ENCODE measurements at places on chromosomes 5 and 9.

DNA sequence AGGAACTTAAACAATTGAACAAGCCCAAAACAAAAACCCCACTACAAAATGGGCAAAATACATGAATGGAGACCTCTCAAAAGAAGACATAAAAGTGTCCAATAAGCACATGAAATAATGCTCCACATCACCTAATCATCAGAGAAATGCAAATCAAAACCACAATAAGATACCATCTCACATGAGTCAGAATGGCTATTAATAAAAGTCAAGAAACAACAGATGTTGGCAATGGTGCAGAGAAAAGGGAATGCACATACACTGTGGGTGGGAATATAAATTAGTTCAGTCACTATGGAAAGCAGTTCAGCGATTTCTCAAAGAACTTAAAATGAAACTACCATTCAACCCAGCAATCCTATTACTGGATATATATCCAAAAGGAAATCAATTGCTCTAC lies 337.4 kb upstream of the GRIA1 start:
- DNase-seq = no peak

DNA sequence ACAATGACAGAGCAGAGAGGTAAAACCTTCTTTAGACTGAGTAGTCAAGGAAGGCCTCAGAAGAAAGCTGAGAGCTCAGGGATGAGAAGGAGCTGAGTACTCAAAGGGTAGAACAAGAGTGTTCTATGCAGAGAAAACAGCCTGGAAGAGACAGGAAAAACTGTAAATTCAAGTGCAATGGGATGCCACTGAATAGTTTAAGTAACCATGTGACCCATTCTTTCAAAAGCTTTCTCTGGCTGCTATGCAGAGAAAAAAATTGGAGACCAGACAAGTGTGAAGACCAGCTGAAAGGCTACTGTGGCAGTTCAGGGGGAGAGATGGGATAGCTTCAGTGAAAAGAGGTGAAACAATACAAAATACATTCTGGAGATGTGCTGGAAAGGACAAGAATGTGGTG lies 61.3 kb upstream of the RNF38 start:
- DNase-seq = no peak

DNA sequence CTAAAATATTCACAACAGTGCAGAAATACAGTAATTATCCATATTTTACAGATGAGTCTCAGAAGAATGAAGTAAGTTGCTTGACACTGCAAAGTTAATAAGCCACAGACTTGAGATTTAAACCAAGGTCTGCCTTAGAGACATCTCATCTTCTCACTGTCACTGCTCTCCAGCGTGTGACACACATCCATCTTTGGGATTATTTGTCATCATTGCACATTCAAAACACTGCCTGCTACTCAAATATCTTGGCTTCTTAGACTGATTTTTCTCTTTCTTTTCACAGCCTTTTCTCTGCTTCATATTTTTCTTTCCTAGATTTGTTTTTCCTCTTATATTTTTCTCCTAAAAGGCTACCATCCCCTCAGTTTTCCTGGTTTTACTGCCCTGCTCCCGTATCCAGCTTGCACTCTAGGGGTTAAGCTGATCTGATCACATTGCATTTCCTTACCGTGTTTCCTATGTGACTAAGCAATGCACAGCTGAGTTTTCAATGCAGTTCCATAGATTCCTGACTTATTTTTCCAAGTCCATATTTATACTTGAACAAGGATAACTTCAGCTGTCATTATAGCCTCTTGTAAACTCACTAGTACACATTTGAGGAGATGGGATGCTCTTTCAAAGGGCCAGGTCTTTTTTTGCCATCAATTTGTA lies 353.0 kb downstream of the PLK2 start:
- no peak for DNase-seq

GRCh38 chr5:80919678-80920196 lies 40.4 kb upstream of the RASGRF2 start:
- DNase-seq = no peak

DNA sequence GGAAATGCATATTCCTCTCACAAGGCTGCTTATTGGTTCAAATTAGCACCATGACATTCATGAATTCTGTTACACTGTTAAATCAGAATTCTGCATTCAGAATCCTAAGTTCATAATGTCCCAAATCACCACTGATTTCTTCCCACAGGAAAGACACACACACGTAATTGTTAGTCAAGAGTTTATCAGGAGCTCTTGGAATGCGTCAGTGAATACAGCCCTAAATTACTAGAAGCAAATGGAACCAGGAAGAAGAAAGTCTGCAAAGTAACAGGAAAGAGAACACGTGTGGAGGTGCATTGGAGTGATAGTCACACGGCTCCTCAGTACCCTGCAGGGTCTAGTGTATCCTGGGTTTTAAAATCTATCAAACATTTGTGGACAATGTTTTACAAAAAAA lies 110.2 kb downstream of the ANXA2R start:
- no peak for DNase-seq

GRCh38 chr9:95230046-95230445 lies 87.5 kb downstream of the FANCC start:
- DNase-seq = no peak

GRCh38 chr5:130710596-130710995 lies 454.5 kb downstream of the HINT1 start:
- no peak for DNase-seq

DNA sequence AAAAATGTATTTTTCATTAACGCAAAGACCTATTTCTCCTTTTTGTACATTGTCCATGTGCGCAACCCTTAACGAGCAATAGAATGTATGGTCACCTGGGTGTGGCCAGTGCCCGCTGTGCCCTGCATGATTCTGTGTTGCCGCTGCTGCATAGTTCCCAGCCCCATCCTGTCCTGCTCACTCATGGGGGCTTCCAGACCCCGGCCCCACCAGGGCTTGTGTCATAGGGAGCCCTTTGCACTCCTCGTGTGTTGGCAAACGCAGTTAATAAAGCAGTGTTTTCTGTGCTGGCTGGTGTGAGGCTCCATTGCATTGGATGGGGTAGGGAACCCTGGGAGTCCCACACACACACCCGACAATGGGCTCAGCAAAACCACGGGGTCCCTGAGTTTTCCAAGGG lies 49.7 kb downstream of the SAR1B start:
- no peak for DNase-seq

DNA sequence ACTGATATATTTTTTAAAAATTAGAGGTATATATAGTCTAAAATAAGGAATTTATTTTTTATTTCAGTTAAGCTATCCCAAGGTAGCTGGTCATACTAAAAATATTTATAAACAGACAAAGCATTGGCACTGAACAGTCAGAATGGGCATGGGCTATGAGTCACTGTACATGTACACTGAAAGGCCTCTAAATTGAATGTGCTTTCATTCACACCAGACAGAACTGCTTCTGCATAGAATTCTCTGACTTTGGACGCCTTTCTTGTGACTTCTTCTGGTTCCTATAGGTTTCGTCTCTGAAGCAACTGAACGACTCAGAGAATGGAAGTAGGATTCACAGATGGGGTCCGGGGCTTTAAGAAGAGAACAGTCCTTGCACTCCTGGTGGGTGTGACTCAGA lies 394.8 kb upstream of the MEF2C start:
- DNase-seq = no peak

- no peak for DNase-seq
These were observed 79.6 kb downstream of the GHR start for GRCh38 chr5:42502613-42503470.

GRCh38 chr9:127139775-127140174 lies 17.3 kb upstream of the ANGPTL2 start:
- no peak for DNase-seq

- DNase-seq = no peak
These were observed 24.2 kb upstream of the ELAVL2 start for GRCh38 chr9:23850242-23850689.

Data from stimulated activated naive B cell treated with anti-CD40 and anti-IgM and Interleukin-4, amounts not matched to agents 10 μg/mL and 1 μg/mL and 100 μg/mL, for 72 hours (primary cell).